AG04450 (cell line): ENCODE measurements at places on chromosomes 2 and 18. TPM values are rescaled to one million over a fixed set of nuclear protein-coding genes. Genes with fewer than 3 reads are reported as not detected.

GRCh38 chr2:120722568-120723421, 12.9 kb upstream of the GLI2 start:
- no peak for DNase-seq

GRCh38 chr2:54318821-54319220, 62.8 kb upstream of the TSPYL6 start:
- no peak for DNase-seq

DNA sequence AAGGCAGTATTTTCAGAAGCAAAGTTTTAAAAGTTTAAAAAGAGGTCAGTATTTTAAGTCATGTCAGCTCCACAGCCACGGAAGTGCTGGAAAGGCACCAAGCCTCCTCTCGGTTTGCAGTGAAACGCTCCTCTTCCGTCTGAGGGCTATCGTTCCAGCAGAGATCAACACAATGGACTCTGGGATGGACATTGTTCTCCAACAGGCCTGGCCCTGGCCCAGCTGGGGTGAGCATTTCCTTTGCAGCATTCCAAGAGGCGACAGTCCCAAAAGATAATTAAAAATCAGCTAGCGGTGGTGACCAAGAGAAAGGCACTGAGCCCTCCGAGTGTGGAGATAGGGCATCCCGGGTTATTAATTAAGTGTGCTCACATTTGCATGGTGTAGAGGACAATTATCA, 95.9 kb upstream of the LCLAT1 start:
- no peak for DNase-seq

- no peak for DNase-seq
Measured at GRCh38 chr2:103435010-103435409, 673.2 kb downstream of the TMEM182 start.

DNA sequence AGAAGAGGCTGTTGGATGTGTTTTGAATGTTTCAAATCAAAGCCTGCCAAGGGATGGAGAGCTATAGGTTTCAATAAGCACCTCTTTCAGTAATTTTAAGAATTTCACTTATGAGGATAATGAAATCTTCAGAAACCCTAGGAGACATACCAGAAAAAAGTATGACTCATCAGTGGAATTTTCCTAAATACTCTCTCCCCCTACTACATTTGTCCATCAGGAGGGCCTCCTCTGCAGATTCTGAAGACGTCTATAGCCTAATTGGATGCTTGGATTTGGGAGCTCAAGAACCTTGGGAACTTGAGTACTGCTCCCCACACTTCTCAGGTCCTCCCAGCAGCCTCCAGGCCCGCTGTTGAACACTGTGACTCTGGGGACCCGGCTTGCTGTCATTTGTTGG, 374.3 kb downstream of the SLC4A3 start:
- no peak for DNase-seq

DNA sequence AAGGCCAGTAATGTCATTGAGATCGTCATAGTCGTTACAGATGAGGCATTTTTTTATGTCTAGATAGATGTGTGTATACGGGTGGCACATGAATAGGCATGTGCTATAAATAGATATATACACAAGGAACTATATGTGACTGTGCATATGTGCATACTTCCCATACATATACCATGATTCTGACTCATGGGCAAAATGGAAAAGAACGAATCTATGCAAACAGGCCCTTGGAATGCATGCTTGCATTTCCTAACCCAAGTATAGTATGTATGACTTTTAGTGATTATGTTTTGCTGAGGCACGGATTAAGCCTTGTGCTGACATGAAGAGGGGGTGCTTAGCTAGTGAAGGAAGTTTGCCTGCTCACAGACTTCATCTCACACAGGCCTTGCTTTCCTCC, 111.7 kb downstream of the BCL11A start:
- DNase-seq: no peak

DNA sequence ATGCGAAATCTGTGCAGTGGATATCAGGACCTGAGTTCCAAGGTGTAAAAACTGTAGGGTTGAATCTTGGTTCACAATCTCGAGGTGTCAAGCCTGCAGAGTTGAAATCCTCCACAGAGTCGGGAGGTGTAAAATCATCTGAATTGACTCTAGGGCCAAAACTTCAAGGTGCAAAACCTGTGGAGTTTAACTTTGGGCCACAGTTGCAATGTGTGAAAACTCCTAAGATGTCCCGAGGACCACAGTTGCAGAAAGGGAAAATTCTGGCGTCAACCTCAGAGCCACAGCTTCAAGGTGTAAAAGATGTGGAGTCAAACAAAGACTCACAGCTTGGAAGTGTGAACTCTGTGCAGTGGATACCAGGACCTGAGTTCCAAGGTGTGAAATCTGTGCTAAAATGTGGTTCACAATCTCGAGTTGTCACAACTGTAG, 9.8 kb upstream of the ZNF512 start:
- DNase-seq: no peak

- no peak for DNase-seq
Measured at GRCh38 chr2:215277944-215278343, 33.9 kb upstream of the ATIC start.

The SH3RF3 gene
- polyA plus RNA-seq: 5.7 and 7.0 TPM in 2 replicates

The POTEI gene
- not detected in 2 replicates for polyA plus RNA-seq

The PKDCC gene
- polyA plus RNA-seq: 87.0 and 107 TPM in 2 replicates

The TCF23 gene
- polyA plus RNA-seq: not detected in 2 replicates

The POTEE gene
- polyA plus RNA-seq: 0.04 TPM in 1 of 2 replicates, not detected in the other

The PTPN2 gene
- polyA plus RNA-seq: 19.8 and 25.9 TPM in 2 replicates
